Chondrocyte (in vitro differentiated cells): ENCODE measurements at places on chromosomes 1 and 21. TPM values are rescaled to one million over a fixed set of nuclear protein-coding genes. Genes with fewer than 3 reads are reported as not detected.

DNA sequence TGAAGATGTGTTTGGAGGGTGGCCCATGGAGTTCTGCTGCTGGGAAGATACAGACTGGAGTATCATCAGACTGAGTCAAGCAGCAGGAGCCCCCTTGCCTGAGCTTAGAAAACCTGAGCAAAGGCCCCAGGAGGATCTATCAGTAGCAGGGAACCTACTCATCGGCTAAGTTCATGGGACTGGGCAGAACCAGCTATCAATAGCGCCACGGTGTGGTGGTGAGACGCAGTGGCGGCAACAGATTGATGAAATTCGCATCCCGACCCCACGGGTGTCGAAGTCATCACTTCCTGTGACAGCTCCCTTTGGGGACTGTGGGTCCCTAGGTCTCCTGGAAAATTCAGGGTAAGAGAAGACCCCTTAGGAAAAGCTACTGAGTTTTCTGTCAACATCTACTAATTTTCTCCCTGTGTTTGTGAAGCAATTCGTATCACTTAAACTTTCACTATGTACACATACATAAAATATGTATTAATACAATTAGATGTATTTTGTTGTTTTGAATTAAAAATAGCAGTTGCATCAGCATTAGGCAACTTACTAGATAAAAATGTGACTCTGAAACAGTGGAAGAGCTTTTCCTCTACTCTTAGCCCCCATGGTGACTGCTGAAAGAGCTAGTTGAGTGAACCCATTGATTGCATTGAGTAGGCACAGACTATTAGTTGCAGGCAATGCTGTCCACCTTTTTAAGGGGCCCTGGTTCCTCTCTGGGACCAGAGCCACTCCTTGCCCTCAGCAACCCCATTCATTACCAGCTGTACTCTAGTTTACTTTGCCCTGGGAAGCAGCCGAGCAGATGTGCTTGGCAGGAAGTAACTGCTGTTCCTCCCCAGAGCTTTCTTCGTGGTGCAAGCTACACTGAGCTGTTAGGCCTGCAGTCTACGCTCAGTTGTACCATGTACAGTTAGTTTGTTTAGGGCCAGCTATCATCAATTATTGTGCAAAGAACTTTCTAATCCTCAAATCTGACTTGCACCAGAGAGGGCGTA, 7.3 kb upstream of the CACNA1S start:
- no peak for DNase-seq
- no peaks in the 10 kb centered on the region for H3K4me1 ChIP-seq
- H3K27ac ChIP-seq: no peak overlapping the region
- H3K4me3 ChIP-seq: no peak overlapping the region
- no peaks in the 10 kb centered on the region for H3K36me3 ChIP-seq

- no peak overlapping the region for H3K27ac ChIP-seq
- no peak overlapping the region for H3K4me3 ChIP-seq
- no peak for DNase-seq
- H3K36me3 ChIP-seq: peaks cover 2% of the 10 kb centered on the region
- no peaks in the 10 kb centered on the region for H3K27me3 ChIP-seq
- H3K4me1 ChIP-seq: peaks cover 34% of the 10 kb centered on the region
Observed at GRCh38 chr1:246081856-246082668, 425.0 kb downstream of the SMYD3 start.

GRCh38 chr21:20004367-20004766, 993.8 kb upstream of the NCAM2 start:
- no peaks in the 10 kb centered on the region for H3K4me1 ChIP-seq
- DNase-seq: no peak
- no peaks in the 10 kb centered on the region for H3K36me3 ChIP-seq
- H3K27ac ChIP-seq: no peak overlapping the region
- peaks cover 2% of the 10 kb centered on the region for H3K27me3 ChIP-seq

DNA sequence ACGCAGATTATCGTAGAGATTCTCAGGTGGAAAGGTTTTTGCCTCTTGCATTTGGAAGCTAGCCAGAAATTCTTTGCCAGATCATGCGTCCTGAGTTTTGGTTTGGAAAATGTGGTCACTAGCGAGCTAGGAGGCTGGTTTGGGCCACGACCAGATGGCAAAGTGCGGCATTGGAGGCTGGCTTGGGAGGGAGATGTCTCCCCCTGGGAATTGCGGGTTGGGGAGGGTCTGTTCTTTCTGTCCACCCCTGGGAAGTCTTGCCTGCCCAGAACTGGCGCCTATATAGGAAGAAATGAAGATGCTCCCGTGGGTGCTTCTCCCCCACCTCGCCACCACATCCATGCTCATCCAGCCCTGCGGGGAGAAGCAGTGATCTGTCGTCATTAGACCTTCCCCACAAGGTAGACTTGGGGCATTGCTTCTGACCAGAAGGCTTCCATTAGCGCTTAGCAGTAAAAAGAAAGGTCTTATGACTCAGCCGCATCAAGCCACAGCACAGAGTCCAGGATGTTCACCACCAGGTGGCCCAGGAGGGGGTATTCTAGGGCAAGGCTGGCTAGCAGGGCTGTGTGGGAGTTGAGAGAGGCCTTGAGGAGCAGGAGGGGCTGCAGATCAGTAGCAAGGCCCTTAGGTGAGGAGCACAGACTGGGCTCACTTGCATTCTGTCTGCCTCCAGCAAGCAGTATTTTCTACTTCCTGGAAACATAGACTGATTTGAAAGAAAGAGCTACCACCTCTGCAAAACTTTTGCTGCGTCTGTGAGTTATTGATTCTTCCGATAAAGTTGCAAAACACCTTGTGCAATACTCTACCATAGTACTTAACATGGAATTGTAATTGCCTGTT, 1.5 kb upstream of the PTP4A2 start:
- H3K27ac ChIP-seq: peak overlapping the region; percentile 92
- peaks cover 55% of the 10 kb centered on the region for H3K4me1 ChIP-seq
- H3K27me3 ChIP-seq: no peaks in the 10 kb centered on the region
- H3K4me3 ChIP-seq: no peak overlapping the region
- DNase-seq: no peak

- H3K27ac ChIP-seq: no peak overlapping the region
- no peak for DNase-seq
- no peaks in the 10 kb centered on the region for H3K27me3 ChIP-seq
- H3K36me3 ChIP-seq: no peaks in the 10 kb centered on the region
- peaks cover 16% of the 10 kb centered on the region for H3K4me1 ChIP-seq
- no peak overlapping the region for H3K4me3 ChIP-seq
Observed at GRCh38 chr1:235289859-235290739, 37.9 kb downstream of the ARID4B start.

- no peak overlapping the region for H3K27ac ChIP-seq
- no peak for DNase-seq
- peaks cover 2% of the 10 kb centered on the region for H3K27me3 ChIP-seq
- no peaks in the 10 kb centered on the region for H3K36me3 ChIP-seq
- H3K4me3 ChIP-seq: no peak overlapping the region
- H3K4me1 ChIP-seq: peaks cover 26% of the 10 kb centered on the region
Observed at GRCh38 chr1:232184561-232185530, 445.1 kb downstream of the SIPA1L2 start.

- H3K27ac ChIP-seq: peak overlapping the region; percentile 100
- no peak overlapping the region for H3K4me3 ChIP-seq
- H3K27me3 ChIP-seq: no peaks in the 10 kb centered on the region
- H3K4me1 ChIP-seq: peaks cover 32% of the 10 kb centered on the region
- DNase-seq: peak; percentile 63
Observed at GRCh38 chr1:44798481-44799365, 1.5 kb upstream of the PLK3 start.

DNA sequence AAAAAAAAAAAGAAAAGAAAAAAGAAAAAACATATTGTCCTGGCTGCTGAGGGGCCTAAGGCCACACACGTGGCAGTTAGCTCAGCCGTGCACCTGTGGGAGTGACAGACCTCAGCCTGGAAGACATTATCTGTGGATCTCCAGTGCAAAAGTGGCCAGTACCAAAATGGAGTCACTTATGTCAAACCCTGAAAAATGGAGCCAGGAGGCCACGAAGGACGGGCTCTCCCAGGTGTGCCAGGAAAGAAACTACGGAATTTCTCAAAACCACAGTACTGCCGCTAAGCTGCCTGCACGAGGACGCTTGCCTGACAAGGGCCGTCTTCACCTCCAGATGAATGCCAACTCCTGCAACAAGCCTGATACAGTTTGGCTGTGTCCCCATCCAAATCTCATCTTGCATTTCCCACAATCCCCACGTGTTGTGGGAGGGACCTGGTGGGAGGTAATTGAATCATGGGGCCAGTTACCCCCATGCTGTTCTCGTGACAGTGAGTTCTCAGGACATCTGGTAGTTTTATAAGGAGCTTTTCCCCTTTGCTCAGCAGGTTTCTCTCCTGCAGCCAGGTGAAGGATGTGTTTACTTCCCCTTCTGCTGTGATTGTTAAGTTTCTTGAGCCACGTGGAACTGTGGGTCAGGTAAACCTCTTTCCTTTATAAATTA, 5.3 kb upstream of the MIB2 start:
- DNase-seq: no peak
- H3K36me3 ChIP-seq: peaks cover 3% of the 10 kb centered on the region
- H3K27me3 ChIP-seq: no peaks in the 10 kb centered on the region

GRCh38 chr21:32795802-32796559, 24.4 kb upstream of the PAXBP1 start:
- no peak for DNase-seq
- no peaks in the 10 kb centered on the region for H3K4me1 ChIP-seq
- H3K27ac ChIP-seq: no peak overlapping the region
- H3K4me3 ChIP-seq: no peak overlapping the region

- H3K36me3 ChIP-seq: no peaks in the 10 kb centered on the region
- H3K4me3 ChIP-seq: no peak overlapping the region
- H3K4me1 ChIP-seq: peaks cover 14% of the 10 kb centered on the region
- H3K27me3 ChIP-seq: no peaks in the 10 kb centered on the region
Observed at GRCh38 chr1:204098683-204099082, 25.8 kb downstream of the SOX13 start.

GRCh38 chr1:67383999-67384638, 46.1 kb downstream of the SERBP1 start:
- H3K4me1 ChIP-seq: peaks cover 8% of the 10 kb centered on the region
- no peak overlapping the region for H3K4me3 ChIP-seq
- peaks cover 11% of the 10 kb centered on the region for H3K36me3 ChIP-seq
- DNase-seq: no peak
- H3K27ac ChIP-seq: no peak overlapping the region
- H3K27me3 ChIP-seq: no peaks in the 10 kb centered on the region

DNA sequence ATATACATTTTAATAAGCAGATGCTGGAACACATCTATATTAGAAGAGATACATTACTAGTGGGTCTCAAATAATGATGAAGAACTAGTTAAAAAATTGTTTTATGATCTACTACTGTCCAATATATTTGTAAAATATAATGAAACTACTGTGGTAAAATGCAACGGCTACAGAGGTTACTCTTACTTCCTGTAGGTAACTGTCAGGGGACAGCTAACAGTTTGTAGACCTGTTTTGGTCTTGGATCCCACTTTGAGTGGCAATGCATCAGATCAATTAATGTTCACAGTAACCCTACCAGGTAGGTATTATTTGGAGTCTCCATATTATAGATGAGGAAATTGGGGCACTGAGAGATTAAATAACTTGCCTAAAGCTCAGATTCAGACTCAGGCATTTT, 26.7 kb upstream of the MYSM1 start:
- DNase-seq: no peak
- no peak overlapping the region for H3K27ac ChIP-seq
- H3K4me3 ChIP-seq: no peak overlapping the region
- H3K36me3 ChIP-seq: no peaks in the 10 kb centered on the region

- DNase-seq: no peak
- no peaks in the 10 kb centered on the region for H3K36me3 ChIP-seq
- H3K4me1 ChIP-seq: no peaks in the 10 kb centered on the region
- no peaks in the 10 kb centered on the region for H3K27me3 ChIP-seq
Observed at GRCh38 chr1:237124856-237125462, 83.0 kb downstream of the RYR2 start.

GRCh38 chr1:204870160-204870912, at the start of gene NFASC:
NFASC (plus strand) TSS chr1:204870862; CDS start chr1:204944316, 73,454 bp downstream.
- no peak within 1 kb of the TSS for H3K4me3 ChIP-seq
- peaks cover 3% of the 10 kb centered on the region for H3K4me1 ChIP-seq
- no peaks in the 10 kb centered on the region for H3K36me3 ChIP-seq
- no peak for DNase-seq

The KCNJ9 gene
- total RNA-seq: not detected in 3 replicates

DNA sequence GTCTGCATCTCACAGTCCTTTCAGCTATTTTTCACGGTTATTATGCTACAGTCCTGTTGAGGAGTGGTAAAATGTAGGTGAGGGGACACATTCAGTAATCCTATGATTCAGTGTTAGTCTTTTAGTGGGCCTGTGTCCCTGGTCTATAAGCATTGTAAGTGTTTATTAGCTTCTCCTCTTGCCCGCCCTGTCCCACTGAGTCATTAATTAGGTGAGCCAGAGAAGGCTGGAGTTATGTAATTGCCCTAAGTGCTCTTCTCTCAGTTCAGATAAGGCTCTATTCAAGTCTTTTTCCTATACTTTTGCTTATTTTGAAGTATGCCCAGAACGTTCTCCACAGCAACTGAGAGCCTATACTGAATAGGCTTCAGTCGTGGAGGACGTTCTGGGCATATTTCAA, 76.3 kb upstream of the ZRANB2 start:
- no peak overlapping the region for H3K27ac ChIP-seq
- H3K27me3 ChIP-seq: no peaks in the 10 kb centered on the region
- DNase-seq: no peak
- no peak overlapping the region for H3K4me3 ChIP-seq
- H3K4me1 ChIP-seq: no peaks in the 10 kb centered on the region

DNA sequence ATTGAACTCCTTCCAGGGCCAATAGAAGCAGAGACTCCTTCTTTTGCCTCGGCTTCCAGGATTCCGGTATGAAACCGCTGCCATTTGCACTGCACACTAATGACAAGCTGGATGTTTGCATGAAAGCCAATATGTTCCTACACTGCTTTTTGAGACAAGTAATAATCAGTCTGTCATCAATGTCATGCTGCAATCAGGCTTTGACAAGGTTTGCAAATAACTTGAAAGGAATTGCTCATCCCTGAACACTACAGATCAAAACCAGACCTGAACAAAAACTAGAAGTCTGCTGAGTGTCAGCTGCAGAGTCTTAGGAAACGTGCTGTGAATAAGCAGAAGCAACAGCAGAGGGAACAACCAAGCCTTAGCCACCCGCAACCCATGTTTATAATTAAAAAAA, 720.7 kb upstream of the CXADR start:
- no peaks in the 10 kb centered on the region for H3K27me3 ChIP-seq
- H3K36me3 ChIP-seq: no peaks in the 10 kb centered on the region
- no peak overlapping the region for H3K27ac ChIP-seq
- H3K4me1 ChIP-seq: peaks cover 37% of the 10 kb centered on the region
- DNase-seq: no peak

- H3K27ac ChIP-seq: no peak overlapping the region
- no peaks in the 10 kb centered on the region for H3K36me3 ChIP-seq
- H3K4me3 ChIP-seq: no peak overlapping the region
- no peaks in the 10 kb centered on the region for H3K4me1 ChIP-seq
- DNase-seq: peak; percentile 93
Observed at GRCh38 chr1:2805801-2806430, 4.4 kb upstream of the TTC34 start.

GRCh38 chr1:154944401-154945159, 8.1 kb upstream of the PMVK start:
- peaks cover 12% of the 10 kb centered on the region for H3K4me1 ChIP-seq
- no peak for DNase-seq
- H3K27ac ChIP-seq: no peak overlapping the region

- H3K27ac ChIP-seq: no peak overlapping the region
- peaks cover 27% of the 10 kb centered on the region for H3K36me3 ChIP-seq
- peaks cover 3% of the 10 kb centered on the region for H3K4me1 ChIP-seq
- no peaks in the 10 kb centered on the region for H3K27me3 ChIP-seq
- no peak overlapping the region for H3K4me3 ChIP-seq
Observed at GRCh38 chr1:211287218-211287617, 28.1 kb downstream of the RCOR3 start.
